ENCODE measurements at places on chromosomes 12 and 14. TPM values are rescaled to one million over a fixed set of nuclear protein-coding genes. Genes with fewer than 3 reads are reported as not detected.

GRCh38 chr14:77009014-77009413, 19.5 kb downstream of the IRF2BPL start:
- no peak overlapping the region for H3K27ac ChIP-seq
- no peak overlapping the region for H3K4me3 ChIP-seq
- no peak for DNase-seq
- H3K4me1 ChIP-seq = no peaks in the 10 kb centered on the region
- no peaks in the 10 kb centered on the region for H3K27me3 ChIP-seq

DNA sequence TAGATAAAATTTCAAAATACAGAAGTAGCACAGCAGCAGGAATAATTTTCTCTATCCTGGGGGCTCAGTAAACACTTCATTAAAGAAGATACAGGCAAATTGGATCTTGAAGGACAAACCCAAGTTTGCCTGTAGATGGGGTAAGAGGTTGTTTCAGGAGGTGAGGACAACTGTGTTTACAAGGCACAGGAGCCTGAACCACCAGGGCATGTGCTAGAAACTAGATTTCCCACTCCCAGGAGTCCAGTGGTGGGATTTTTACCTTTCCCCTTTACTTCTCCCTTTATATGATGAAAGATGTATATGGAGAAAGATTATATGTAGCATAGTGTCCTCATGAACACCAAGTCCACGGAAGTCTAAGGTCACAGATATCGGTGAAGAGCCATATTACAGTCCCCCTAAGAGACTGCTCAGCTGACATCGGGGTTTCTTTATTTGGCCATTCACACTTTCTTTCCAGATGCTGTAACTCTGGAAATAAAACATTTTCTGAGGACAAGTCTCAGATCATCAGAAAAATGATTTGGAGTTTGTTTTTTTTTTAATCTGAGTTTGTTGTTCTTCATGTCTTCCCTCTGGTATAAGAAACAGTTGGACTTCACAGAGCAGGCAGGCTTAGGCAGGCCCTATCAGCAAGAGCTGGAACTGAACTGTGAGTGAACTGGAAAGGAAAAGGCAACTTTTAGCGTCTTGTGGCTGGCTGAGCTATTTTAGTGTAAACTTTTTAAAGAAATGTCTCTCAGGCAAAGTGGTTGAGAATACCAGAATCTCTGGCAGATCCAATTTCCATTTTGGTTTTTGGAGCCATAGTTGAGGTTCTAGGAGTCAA, 8.0 kb upstream of the EVL start:
- no peak overlapping the region for H3K27ac ChIP-seq
- H3K4me3 ChIP-seq = no peak overlapping the region
- H3K36me3 ChIP-seq = no peaks in the 10 kb centered on the region
- no peaks in the 10 kb centered on the region for H3K4me1 ChIP-seq

- H3K36me3 ChIP-seq = no peaks in the 10 kb centered on the region
- H3K27ac ChIP-seq = no peak overlapping the region
- DNase-seq = no peak
- no peaks in the 10 kb centered on the region for H3K27me3 ChIP-seq
Observed at GRCh38 chr12:120653611-120654010, 13.2 kb downstream of the CABP1 start.

The GALNT8 gene
- not detected for total RNA-seq

The RGS6 gene
- not detected for total RNA-seq

The AQP5 gene
- total RNA-seq = not detected

DNA sequence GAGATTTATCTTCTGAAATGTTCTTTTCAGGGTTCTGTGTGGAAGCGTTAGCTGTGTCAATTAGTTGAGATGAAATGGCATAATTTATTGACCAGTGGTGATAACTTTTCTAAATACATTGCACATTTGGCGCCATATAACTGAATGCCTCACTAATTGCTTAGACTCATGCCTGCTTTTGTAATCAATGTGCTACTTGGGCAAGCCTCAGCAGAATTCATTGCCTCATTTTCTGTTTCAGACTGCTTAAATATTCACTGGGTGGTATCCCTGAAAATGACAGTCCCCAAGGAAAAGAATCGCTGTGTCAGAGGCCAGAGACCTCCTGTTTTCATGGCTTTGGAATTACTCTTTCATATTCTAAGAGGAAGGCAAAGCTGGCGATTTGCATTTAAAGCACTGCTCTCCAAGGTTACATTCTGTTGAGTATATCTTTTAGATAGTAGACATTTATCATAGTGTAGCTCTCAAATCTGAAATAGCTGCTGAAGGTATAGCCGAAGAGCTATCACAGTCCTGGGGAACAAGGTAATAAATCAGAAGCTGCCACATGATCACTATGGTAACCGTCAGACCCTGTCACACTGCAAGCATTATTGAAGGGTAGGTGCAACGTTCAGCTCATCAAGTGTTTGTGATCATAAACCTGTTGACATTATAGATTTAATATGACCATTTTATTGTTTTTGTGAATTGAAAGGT, 297.3 kb upstream of the E2F7 start:
- peaks cover 6% of the 10 kb centered on the region for H3K27me3 ChIP-seq
- no peak for DNase-seq
- H3K4me1 ChIP-seq = no peaks in the 10 kb centered on the region
- no peaks in the 10 kb centered on the region for H3K36me3 ChIP-seq
